ENCODE measurements at places on chromosomes 13 and 19. TPM values are rescaled to one million over a fixed set of nuclear protein-coding genes. Genes with fewer than 3 reads are reported as not detected.

DNA sequence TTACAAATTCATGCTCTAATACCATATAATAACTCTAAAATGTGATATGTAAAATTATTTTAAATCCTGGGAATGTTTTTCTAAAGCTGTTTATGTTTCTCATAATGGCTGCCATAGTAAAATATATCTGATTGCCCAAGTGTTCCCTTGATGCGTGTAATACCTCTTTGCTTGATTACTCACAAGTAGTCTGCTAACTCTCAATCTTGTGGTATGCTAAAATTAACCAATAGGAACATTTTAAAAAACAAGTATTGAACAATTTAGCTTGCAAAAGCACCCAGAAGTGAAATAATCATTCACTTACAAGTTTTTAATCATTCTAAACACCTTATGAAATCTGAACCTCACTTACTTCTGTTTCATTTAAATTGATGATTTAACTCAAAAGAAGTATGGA lies 386.0 kb upstream of the ATXN8OS start:
- H3K27me3 ChIP-seq, result no peaks in the 10 kb centered on the region
- H3K4me3 ChIP-seq, result no peak overlapping the region
- no peak overlapping the region for H3K27ac ChIP-seq
- H3K36me3 ChIP-seq, result no peaks in the 10 kb centered on the region

DNA sequence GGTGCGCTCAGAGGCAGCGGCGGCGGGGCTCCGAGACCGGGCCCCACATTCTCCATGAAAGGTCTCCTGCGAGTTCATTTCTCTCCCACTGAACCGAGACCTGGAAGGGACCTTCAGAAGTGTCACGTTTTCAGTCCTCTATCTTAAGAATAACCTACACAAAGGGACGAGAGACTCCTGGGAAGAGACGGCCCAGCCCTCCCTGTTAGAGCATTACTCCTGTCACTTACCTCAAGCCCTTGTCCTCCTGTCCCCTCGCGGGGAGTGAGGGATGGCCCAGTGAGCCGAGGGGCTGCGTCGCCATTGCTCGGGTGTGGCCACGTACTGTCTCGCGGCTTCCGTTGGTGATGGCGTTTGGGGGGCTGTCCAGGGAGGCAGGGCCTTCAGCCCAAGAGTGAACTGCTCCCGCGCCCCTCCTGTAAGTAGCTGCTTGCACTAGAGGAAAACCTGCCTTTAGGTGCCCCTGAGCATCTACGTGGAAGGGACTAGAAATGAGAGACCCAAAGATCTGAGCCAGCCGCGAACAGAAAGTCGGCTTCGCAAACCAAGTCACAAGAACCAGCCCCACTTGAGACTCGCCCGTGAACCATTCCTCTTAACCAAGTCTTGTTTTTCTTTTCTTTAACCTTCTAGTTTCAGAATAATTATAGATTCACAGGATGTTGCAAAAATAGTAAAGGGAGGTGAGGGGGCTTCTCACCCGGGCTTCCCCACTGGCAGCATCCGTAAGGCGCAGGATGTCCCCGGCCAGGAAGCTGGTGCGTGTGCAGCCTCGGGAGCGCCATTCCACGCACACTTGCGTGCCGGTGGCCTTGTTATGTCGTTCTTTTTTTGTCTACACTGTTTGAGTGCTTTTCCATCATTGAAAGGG lies 21.1 kb upstream of the NDUFS7 start:
- H3K36me3 ChIP-seq, result no peaks in the 10 kb centered on the region
- no peak overlapping the region for H3K27ac ChIP-seq
- DNase-seq, result no peak
- no peak overlapping the region for H3K4me3 ChIP-seq
- H3K4me1 ChIP-seq, result peaks cover 18% of the 10 kb centered on the region
- H3K27me3 ChIP-seq, result no peaks in the 10 kb centered on the region

DNA sequence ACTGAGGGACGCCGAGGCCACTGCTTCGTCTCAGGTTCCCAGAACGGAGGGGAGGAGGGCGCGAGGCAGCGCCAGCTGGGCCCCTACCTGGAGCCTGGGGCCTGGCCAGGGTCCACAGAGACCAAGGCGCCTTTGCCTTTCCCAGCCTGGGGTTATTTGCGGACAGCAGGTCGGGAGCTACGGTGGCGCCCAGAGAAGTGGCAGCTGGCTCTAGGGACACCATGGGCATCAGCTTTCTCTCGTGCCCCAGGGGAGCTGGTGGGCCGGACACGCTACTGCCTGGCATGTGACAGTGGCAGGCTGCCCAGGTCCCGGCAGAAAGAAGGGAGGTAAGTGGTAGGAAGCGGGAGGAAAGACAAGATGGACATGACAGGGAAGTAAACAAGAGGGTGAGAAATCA lies 19.0 kb downstream of the AKT2 start:
- H3K27ac ChIP-seq, result no peak overlapping the region
- no peaks in the 10 kb centered on the region for H3K36me3 ChIP-seq
- no peak for DNase-seq
- no peak overlapping the region for H3K4me3 ChIP-seq

GRCh38 chr13:96243376-96243775 lies 153.5 kb downstream of the HS6ST3 start:
- DNase-seq, result no peak
- no peak overlapping the region for H3K27ac ChIP-seq
- H3K4me1 ChIP-seq, result no peaks in the 10 kb centered on the region

DNA sequence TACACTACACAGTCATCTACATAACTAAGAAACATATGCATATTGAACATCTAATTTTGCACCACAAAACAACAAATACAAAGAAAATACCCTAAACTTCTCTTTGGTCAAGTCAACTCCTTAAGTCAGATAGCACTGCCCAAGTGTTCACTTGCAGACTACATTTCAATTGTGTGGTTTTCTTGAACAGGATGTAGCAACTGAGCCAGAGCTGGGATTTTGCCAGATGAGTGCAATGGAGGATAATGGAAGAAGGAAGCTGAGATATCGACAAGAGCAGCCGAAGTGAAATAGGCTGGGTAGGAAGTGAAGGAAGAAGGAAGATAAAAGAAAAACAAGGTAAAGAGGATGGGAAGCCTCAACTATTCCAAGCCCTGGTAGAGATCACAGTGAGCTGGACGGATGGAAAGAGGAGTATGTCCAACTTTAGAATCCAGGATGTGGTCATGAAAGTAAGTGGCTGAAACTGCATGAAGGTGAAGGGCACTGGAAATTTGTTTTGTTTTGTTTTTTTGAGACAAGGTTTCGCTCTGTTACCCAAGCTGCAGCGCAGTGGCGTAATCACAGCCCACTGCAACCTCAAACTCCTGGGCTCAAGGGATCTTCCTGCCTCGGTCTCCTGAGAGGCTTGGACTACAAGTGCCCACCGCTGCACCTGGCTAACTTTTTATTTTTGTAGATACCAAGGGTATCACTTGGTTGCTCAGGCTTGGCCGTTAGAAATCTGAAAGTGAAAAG lies 15.0 kb downstream of the NUFIP1 start:
- DNase-seq, result peak; percentile 66
- H3K36me3 ChIP-seq, result peaks cover 21% of the 10 kb centered on the region
- H3K27me3 ChIP-seq, result no peaks in the 10 kb centered on the region
- peaks cover 22% of the 10 kb centered on the region for H3K4me1 ChIP-seq

DNA sequence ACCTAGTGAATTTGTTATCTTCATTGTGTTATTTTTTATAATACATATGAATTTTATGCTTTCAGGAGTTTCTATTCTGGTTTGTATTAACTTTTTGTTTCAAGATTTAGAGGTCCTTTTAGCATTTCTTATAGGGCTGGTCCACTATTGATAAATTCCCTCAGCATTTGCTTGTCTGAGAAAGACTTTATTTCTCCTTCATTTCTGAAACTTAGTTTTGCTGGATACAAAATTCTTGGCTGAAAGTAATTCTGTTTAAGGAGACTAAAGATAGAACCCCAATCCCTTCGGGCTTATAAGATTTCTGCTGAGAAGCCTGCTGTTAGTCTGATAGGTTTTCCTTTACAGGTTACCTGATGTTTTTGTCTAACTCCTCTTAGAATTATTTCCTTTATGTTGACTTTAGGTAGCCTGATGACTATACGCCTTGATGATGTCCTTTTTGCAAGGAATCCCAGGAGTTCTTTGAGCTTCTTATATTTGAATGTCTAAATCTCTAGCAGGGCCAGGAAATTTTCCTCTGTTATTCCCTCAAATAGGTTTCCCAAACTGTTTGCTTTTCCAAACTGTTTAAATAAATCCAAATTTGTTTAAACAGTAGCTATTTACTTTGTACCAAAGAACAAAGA lies 127.1 kb downstream of the CYSLTR2 start:
- no peaks in the 10 kb centered on the region for H3K4me1 ChIP-seq
- H3K27me3 ChIP-seq, result no peaks in the 10 kb centered on the region
- no peak overlapping the region for H3K4me3 ChIP-seq
- no peaks in the 10 kb centered on the region for H3K36me3 ChIP-seq
- no peak for DNase-seq
- H3K27ac ChIP-seq, result no peak overlapping the region

DNA sequence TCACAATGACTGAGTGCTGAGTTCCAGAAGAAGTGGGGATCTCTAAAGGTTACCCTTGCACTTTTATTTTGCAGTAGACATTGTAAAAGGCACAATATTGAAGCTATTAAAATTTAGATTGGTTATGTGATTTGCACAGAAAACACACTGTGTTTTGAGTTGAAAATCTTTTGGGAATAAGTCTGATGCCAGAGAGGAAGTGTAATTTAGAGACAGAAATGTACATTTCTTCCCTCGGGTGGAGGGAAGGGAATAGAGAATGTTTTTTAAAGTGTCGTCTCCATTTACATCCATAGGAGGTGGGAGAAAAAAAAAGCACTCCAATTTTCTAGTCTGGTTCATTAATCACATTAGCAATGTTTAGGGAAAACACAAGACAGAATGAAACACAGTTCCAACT lies 465.8 kb downstream of the OLFM4 start:
- no peak overlapping the region for H3K4me3 ChIP-seq
- no peaks in the 10 kb centered on the region for H3K27me3 ChIP-seq
- no peaks in the 10 kb centered on the region for H3K4me1 ChIP-seq
- no peaks in the 10 kb centered on the region for H3K36me3 ChIP-seq

DNA sequence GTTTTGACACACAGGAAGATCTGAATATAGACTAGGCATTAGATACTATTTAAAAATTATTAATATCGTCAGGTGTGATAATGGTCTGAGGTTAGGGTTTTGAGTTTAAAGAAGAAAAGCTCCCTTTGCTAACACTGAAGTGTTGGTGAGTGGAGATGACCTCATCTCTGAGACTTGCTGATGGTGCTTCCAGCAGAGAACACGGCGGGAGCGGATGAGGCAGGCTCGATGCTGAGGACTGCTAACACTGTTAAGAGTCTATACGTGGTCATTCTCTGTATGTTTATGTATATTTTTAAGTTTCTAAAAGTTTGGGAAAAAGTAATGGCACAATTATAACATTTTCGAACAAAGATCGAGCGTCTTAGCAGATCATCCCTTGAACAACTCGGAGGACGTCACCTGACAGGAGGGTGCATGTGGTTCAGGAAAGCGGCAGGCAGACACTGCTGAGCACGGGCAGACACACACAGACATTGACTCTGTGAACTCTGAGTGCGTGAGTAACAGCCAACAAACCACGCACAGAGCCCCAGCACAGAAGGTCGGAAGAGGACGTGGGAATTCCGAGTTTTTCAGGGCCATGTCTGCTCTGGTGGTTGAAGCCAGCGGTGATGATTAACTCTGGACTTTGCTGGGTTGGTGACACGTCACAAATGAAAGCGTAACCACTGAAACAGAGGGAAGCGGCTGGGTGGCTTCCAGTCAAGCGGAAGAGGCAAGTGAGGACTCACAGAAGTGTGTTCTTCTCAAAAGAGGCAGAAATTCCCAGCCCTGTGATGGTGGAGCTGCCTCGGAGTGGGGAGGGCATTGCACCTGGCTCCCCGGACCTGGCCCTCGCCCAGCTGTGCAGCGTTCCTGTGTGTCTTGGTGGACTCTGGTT lies 91.9 kb upstream of the TEX29 start:
- DNase-seq, result no peak
- no peak overlapping the region for H3K27ac ChIP-seq
- no peaks in the 10 kb centered on the region for H3K27me3 ChIP-seq
- H3K36me3 ChIP-seq, result peaks cover 55% of the 10 kb centered on the region
- no peak overlapping the region for H3K4me3 ChIP-seq

DNA sequence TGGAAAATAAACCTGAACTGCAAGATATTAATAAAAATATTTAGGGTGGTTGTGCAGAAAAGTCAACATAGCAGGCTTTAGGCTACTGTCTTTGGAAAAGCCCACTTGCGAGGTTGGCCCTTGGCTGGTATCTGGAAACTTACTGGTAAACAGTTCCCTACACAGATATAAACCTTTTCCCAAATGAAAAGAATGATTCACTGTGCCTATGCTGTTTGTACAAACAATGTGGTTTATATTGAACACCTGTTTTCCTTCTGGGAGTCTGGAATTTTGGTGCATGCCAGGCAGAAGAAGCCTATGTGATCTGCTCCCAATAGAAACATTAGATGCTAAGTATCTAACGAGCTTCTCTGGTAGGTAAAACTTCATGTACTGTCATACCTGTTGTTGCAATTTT lies 29.7 kb upstream of the SOHLH2 start:
- no peaks in the 10 kb centered on the region for H3K36me3 ChIP-seq
- H3K4me1 ChIP-seq, result no peaks in the 10 kb centered on the region
- no peak for DNase-seq
- H3K27me3 ChIP-seq, result no peaks in the 10 kb centered on the region

- H3K4me1 ChIP-seq, result peaks cover 4% of the 10 kb centered on the region
- no peaks in the 10 kb centered on the region for H3K36me3 ChIP-seq
- H3K27ac ChIP-seq, result peak overlapping the region; percentile 48
- no peaks in the 10 kb centered on the region for H3K27me3 ChIP-seq
- no peak for DNase-seq
These were observed 316.0 kb downstream of the PCDH9 start for GRCh38 chr13:66914155-66914554.

- H3K27me3 ChIP-seq, result peaks cover 11% of the 10 kb centered on the region
- H3K36me3 ChIP-seq, result no peaks in the 10 kb centered on the region
- no peak for DNase-seq
- H3K4me1 ChIP-seq, result no peaks in the 10 kb centered on the region
These were observed 6.3 kb downstream of the SLC7A10 start for GRCh38 chr19:33219261-33219815.

The TRMT1 gene
- 81.6 TPM for total RNA-seq

The CACNG7 gene
- total RNA-seq, result not detected

The DMPK gene
- 58.3 TPM for total RNA-seq

The INSL3 gene
- 3.6 TPM for total RNA-seq

Data from B cell (primary cell).